ENCODE measurements at places on chromosomes 1 and 21.
A peak's percentile ranks its signal among the peaks of the same experiment; 100 is the strongest.

DNA sequence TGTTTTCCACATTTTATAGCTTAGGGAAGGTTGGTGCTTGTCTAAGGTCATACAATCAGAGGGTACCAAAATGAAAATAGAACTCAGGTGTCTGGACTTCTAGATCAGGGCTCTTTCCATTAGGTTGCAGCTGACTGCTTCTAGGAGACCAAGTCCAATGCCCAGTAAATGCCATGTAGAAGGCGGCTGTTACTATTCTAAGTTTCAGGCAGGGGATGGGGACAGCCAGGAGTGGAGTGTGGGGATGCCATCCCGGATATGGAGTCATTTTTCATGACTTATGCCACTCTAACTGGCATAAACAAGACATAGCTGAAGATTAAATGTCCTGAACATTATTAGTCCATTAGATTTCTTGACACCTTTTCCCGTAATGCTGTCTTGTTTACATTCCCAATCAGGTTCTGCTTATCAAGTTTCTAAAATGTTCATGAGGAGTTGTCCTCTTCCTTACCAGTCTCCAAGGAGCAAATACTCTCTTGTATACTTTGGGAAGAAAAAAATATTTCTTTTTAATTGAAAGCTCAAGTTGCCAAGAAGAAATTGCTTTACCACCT is 31.5 kb downstream of the XCL1 start:
- no peak for DNase-seq

DNA sequence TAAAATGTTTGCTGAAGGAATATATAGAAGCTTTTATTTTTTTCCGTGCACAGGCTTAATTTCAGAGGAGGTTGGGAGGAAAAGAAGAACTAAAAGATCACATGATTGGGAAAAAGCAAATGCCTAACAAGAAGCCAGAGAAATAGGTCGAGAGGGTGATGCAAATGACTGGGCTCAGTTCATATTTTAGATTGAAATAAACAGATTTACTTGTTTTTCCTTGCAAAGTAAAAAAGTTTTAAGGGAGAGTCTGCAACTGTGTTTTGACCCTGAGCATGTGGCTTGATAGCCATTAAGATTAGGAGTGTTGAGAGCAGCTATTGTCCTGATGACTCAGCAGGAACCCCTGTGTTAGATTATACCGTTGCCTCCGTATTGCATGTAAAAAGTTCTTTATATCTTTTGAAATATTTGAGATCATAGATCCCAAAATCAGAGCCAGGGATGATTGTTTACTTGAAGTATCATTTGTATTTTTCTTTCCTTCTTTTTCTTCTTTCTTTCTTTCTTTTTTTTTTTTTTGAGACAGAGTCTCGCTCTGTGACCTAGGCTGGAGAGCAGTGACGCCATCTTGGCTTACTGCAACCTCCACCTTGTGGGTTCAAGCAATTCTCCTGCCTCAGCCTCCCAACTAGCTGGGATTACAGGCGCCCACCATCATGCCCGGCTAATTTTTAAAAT is 20.2 kb downstream of the CLIC4 start:
- DNase-seq, result no peak

GRCh38 chr1:67103548-67103947 is 31.2 kb downstream of the C1orf141 start:
- DNase-seq, result no peak

DNA sequence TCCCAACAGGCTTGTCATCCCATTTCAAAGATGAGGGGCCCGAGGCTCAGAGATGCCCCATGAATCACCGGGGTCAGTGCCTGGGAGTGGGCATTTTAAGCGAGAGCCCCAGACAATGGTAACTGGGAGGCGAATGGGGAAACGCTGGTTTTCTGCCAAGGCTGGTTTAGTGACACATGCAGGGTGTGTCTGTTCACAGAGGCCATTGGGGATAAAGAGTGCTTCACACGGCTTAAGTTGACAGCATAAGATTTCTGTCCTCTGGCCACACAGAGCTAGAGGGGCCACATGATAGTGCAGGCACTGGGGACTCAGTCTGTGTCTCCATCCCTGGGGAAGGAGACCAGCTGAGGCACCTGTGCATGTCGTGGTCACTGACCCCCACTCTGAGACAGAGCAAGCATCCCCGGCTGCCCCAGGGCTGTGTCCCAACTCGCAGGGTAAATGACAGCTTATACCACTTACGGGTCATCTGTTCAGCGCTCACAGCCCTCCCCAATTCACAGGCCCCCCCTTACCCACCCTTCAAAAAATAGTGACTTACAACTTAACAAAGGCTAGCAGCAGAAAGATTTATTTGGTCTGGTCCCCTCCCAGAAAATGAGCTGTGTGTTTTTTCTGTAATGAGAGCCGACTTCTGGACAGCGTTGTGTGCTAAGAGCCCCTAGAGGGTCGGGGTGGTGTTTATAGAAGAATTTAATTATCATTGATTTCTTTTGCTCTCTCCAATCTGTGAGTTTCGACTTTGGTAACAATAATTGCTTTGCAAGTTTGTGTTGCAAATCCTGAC is 34.9 kb upstream of the ARHGEF16 start:
- peak; percentile 6 for DNase-seq

GRCh38 chr1:225691377-225691776 is 38.5 kb upstream of the ENAH start:
- no peak for DNase-seq

- DNase-seq, result no peak
Measured at GRCh38 chr21:17343055-17343454, 169.8 kb upstream of the CXADR start.

- no peak for DNase-seq
Measured at GRCh38 chr1:197355248-197355995, 87.4 kb downstream of the CRB1 start.

DNA sequence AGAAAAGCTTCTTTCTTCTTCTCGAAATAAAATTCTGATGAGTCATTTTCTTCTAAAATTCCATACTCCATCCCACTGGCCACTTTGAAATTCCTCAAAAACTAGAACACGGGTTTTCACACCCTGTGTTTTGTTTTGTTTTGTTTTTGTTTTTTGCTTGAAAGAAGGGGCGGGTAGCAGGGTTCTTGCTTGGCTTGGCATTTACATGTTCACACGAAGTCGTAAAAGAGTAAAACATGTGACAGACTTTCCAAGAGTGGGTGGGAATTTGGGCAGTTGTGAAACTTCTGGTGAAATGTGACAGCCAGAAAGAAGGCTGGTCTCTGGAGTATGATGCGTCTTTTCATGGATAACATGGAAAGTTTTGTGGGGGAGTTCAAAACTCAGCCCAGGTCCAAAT is 47.1 kb upstream of the FMN2 start:
- DNase-seq, result no peak

- peak; percentile 62 for DNase-seq
Measured at GRCh38 chr1:32500387-32501209, 35.7 kb downstream of the ZBTB8B start.

GRCh38 chr1:197638316-197638715 is 137.0 kb downstream of the DENND1B start:
- DNase-seq, result no peak

GRCh38 chr1:71502006-71502405 is 421.2 kb upstream of the ZRANB2 start:
- DNase-seq, result no peak

DNA sequence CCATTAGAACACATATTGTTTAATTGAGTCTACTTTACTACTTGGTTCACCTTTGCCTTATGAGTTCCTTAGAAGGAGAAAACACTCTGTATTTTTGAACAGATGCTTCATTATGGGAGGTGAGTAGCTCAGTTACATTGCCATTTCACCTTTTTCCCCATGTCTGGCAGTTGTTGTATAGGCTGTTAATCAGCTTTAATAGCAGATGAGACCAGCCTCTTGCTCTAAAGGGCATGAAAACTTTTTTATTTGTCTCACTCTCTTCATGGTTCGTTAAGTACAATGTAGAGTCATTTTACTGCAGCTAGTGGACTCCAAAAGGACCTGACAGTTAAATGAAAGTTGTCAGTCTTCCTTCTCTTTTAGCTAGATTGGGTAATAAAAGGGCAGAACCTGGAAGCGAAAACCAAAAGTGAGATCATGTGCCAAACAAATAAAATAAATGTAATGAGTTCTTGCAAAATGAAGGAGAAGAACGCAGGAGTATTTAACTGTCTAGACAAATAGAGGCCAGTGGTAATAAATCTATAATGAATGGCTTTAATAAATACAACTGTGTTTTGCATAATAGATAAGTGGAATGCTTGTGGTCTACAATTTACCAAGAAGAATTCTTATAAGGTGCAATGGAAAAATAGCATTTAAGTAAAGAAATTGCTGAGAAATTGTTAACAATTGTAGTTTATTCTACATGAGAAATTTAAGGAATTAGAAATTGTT is 180.0 kb upstream of the NEGR1 start:
- no peak for DNase-seq
